Ecto neural progenitor cell (in vitro differentiated cells): ENCODE measurements at places on chromosomes 6 and 20.

- DNase-seq = no peak
Measured at GRCh38 chr6:37636116-37636515, 61.6 kb downstream of the MDGA1 start.

- DNase-seq = no peak
Measured at GRCh38 chr6:48419992-48420391, 309.0 kb upstream of the PTCHD4 start.

DNA sequence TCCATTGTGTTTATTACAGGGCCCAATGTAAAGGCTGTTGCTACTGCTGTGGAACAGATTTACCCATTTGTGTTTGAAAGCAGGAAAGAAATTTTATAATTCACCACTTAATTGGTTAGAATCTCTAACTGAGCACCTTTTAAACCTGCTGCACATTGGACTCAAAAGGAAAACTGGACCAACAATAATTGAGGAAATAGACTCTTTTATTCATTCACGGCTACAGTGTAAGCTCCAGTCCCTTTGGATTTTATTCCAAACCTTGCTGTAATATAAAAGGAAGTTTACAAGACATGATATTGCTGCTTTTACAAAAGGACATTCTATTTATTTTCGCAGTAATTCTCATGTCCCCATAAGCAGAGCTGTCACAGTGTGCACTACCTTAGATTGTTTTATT is 33.9 kb downstream of the TBPL1 start:
- no peak for DNase-seq

- no peak for DNase-seq
Measured at GRCh38 chr20:6499566-6499965, 267.9 kb upstream of the BMP2 start.

DNA sequence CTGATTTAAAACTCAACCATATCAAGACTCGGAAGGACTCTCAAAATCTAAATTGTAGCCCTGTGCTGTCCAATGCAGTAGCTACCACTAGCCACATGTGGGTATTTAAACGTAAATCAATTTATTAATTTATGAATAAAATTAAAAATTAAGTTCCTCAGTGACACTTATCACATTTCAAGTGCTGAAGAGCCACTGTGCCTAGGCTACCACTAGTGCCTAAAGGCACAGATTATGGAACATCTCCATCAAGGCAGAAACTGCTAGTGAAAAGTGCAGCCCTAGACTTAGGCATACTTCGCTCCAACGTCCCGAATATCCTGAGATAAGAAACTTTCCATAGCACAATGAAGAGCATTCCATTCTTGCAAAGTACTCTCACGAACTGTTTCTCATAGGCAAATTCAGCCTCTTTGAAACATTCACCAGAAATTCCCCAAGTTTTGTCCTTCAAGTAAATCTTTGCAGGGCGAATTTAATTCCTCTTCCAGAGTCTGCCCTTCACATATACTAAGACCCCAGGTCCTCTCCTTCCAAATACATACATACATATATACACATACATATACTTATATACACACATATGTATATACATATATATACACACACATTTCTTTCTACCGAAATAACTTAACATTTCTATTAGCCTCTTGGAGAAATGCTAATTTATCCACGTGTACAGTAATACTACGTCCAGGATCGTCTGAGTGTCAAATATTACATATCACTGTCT is 1.3 kb downstream of the SUPT3H start:
- no peak for DNase-seq

DNA sequence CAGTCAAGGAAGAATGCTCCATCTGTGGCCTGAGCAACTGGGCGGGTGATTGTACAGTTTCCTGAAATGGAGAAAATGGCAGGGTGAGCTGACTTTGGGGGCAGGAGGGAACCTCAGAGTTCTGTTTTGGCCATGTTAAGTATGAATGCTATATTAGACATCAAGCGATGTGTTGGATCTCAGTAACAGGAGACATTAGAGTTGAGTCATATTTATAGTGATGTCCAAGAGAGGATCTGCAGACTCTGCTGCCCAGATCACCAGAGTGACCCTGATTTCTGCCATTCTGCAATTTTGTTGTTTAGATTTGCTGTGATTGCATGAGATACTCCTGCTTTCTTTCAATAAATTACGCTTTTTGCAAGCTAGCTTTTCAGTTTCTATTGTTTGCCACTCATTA is 131.4 kb upstream of the ENPP5 start:
- DNase-seq = no peak

DNA sequence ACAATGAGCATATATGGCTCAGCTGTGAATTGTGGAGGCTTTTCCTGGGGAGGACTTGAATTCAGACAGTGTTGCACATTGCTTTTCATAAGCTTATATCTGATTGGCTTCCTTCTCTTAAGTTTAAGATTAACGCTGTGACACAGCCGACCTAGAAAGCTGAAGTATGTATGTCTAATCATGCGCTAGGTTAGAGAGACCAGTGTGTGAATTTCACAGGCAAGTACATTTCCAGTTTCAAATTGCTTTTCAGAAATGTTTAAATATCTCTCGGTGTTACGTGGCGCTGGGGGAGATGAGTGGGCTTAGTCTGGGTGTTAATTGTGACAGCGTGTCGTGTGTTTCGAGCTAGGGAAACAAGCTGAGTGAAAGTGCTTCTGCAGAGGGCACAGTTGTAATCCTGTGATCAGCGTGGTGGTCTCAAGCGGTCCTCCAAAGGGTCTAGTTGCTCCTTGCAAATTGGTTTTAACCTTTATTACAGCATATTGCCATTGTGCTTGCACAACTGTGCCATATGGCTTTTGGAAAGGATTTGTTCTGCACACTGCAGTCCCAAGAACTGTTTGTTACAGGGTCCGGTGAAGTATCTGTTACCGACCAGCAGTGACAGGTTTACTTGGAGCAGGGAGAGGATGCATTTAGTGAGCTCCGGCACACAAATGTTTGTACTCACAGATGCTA is 166.6 kb downstream of the SASH1 start:
- no peak for DNase-seq

DNA sequence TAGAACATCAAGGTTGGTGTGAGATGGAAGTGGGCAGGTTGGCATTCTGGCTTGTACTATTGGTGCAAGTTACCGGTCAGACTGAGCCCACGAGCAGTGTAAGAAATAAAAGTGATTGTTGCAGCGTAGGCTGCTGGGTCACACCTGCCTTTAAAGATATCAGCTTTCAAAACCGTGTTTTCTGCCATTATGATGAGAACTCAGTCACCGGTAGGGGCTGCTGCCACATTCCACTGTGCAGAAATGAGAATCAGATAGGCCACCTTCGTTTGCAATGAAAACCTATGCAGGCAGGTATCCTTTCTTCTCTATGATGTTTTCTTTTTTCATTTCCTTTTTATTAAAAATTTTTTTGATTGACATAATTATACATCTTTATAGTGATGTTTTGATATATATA is 168.5 kb downstream of the MYLK4 start:
- DNase-seq = no peak

- no peak for DNase-seq
Measured at GRCh38 chr6:136335736-136336363, 46.2 kb upstream of the BCLAF1 start.

- no peak for DNase-seq
Measured at GRCh38 chr6:14811775-14812428, 434.0 kb upstream of the JARID2 start.

DNA sequence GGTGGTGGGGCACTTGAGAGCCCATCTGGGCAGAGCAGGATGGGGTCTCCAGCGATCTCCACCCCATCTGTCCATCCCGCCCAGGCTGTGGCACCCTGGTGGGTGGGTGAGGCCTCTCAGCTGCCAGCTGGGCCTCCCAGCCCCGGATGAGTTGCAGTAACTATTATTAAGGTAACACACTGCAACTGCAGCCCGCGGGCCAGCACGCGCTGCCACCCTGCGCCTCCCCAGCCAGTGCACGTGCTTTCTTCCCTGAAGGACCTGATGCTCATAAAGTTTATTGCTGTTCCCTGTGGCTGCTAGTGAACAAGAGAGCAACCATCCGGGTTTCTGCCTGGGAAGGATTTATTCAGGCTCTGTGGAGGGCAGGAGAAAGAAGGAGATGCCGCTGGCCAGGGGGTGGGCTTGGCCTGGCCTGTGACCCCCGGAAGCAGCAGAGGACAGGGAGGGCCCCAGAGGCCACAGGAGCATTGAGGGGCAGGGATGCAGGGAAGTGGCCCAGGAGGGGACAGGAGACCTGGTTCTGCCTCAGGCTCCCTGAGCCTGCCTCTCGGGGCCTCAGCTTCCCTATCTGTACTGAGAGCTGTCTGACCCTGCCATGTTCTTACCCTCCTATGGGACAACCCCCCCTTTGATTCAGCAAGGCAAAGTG is 1.7 kb downstream of the IP6K3 start:
- DNase-seq = no peak

DNA sequence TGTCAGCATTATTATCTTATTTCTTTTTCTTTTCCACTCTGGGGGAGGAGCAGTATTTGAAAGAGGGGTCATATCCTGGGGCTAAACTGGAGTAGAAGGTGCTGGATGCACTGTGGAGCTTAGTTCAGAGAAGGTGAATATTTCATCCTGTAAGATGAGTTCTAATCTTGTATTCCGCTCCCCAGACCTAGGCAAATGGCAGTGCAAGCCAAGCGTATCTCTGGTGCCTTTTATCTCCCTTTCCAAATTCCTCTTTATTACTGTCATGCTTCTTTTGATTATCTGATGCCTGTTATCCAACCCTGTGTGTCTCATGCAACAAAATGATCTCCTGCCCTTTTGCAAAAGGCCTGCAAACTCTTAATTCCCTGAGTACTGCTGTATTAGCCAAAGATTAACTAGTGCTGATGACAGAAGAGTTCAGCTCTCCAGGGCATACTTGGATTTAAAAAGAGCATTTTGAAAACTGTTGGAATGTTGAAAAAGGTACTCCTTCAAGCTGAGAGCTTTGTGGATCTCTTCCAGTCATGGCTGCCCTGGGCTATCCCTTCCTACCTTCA is 138.0 kb downstream of the CARMIL1 start:
- no peak for DNase-seq

DNA sequence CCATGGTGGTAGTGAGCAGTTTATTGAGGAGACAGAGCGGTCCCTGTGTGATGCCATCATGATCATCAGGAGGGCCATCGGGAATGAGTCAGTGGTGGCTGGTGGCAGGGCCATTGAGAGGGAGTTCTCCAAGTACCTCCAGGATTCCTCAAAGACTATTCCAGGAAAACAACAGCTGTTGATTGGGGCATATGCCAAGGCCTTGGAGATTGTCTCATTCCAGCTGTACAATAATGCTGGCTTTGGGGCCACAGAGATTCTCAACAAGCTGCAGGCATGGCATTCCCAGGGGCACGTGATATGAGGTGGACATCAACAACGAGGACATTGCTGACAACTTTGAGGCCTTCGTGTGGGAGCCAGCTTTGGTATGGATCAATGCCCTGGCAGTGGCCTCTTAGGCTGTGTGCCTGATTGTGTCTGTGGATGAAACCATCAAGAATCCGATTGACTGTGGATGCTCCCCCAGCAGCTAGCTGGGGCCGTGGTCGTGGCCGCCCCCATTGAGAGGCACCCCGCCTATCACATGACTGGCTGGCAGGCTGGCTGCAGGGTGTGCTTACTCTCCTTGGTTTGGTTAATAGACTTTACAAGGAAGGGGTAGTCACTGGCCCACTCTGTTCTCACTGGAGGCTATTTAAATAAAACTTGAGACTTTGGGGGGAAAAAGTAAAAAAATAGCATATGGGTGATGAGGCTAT is 16.7 kb downstream of the RAET1E start:
- DNase-seq = no peak

GRCh38 chr6:3355358-3356055 is 96.8 kb downstream of the PSMG4 start:
- no peak for DNase-seq

DNA sequence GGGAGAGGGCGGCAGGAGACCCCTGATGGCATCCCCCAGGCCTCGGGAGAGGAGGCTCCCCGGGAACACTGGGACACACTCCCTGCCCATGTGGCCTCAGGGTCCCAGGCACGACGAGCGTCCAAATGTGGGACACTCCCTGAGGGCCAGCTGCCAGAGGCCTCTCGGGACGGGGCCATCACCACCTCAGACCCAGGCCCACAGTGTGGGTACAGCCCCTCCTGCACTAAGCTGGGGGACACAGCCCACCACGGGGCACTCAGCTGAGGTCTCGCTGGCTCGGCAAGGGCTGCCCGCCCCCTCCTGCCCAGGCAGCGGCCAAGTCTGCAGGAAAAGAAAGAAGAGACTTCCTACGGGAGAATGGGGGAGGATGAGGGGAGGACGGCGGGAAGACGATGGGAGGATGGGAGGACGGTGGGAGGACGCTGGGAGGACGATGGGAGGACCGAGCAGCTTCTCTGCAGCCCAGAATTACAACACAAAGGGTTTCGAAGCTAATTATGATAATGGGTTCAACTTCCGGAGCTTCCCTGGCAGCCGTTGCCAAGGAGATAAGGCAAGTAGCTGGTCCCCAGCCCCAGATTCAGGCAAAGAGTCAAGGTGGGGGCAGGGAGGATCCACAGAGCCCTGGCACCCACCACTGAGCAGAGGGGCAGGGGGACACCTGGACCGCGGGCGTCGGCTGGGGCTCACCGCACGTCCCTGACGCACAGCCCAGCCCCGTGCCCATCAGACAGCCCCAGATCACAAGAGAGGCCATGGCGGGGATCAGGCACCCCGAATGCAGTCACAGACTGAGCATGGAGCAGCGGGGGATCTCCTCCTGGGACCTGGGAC is 17.5 kb downstream of the KCNQ2 start:
- no peak for DNase-seq

- no peak for DNase-seq
Measured at GRCh38 chr6:82588020-82588419, 224.4 kb downstream of the TPBG start.

DNA sequence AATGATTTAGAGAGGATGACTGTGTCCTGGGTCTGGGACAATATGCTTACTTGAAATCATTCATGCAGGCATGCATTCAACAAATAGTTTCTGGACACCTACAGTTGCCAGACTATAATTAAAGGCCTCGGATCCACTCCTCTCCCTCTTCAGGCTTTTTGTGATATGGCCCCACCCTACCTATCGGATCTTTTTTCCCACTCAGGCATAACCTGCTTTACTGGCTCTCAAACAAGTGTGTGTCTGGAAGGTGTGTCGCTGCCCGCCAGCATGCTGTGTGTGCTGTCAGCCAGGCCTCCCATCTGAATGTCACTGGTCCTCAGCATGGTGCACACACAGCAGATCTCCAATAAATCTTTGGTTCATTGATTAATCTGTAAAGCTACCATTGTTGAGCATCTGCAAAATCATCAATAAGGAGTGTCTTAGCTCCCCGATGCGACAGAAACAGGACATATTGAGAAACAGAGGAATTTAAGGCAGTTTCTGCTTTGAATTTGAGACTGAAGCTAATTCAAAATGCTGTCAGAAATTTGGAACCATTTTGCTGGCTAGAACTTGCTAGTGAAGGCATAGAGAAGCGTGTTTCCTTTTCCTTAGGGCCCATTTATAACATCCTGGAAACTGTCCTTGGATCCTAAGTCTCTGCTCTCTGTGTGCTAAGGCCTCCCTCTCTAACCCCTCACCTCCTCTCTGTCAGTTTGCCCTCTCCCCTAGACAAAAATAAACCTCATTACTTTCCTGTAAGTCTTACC is 23.5 kb upstream of the CCN6 start:
- DNase-seq = no peak

DNA sequence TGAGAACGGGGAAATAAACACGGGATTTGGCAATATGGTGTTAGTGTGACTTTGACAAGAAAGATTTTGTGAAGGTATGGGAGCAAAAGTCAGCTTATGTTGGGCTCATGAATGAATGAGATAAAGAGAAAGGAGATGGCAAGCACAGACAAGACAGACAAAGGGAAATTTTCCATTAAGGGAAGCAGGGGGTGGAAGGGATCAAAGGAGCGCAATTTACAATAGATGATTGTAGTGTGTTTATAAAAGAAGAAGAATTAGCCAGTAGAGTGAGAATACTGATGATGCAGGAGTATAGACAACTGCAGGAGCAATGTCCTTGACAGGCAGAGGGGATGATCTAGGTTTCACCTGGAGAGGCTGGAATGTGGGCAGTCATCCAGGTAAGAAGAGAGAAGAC is 34.1 kb downstream of the RBM24 start:
- DNase-seq = no peak
